ENCODE measurements at places on chromosomes 11 and 22.

- DNase-seq = no peak
Measured at GRCh38 chr11:4086575-4087353, 7.8 kb upstream of the RRM1 start.

DNA sequence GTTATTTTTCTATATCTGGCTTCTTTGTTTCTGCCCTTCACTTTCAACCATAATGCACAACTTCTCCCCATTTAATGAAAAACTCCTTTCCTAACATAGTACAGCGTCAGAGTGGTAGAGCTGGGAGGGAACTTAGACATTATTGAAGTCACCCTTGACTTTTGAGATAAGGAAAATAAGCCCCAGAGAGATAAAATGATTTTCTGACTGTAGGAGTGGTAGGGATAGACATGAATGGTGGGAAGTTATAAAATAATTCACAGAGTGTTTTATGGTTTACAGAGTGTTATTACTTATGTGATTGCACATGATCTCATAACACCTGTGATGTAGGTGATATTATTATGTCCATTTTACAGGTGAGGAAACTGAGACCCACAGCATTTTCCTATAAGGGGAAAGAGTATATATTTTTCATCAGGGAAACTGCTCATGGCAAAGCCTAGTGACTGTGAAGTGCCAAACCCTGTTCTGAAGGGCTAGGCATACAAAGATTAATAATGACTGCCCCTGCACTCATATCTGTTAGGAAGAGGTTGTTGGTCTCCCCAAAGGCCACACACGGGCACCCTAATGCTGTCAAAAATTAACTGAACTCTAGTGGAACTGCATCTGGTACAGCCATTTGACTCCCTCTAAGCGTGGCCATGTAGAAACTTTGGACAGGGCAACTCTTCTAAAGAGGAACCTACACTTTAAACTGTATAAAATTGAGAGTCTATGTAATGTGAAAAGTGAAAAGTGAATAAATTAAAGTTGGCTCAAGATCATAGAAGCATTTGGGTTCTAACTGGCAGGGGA lies 61.1 kb upstream of the PICALM start:
- no peak for DNase-seq

- peak; percentile 62 for DNase-seq
Measured at GRCh38 chr11:16610738-16611388, 127.6 kb upstream of the C11orf58 start.

- DNase-seq = no peak
Measured at GRCh38 chr11:105897161-105897560, 124.9 kb downstream of the MSANTD4 start.

DNA sequence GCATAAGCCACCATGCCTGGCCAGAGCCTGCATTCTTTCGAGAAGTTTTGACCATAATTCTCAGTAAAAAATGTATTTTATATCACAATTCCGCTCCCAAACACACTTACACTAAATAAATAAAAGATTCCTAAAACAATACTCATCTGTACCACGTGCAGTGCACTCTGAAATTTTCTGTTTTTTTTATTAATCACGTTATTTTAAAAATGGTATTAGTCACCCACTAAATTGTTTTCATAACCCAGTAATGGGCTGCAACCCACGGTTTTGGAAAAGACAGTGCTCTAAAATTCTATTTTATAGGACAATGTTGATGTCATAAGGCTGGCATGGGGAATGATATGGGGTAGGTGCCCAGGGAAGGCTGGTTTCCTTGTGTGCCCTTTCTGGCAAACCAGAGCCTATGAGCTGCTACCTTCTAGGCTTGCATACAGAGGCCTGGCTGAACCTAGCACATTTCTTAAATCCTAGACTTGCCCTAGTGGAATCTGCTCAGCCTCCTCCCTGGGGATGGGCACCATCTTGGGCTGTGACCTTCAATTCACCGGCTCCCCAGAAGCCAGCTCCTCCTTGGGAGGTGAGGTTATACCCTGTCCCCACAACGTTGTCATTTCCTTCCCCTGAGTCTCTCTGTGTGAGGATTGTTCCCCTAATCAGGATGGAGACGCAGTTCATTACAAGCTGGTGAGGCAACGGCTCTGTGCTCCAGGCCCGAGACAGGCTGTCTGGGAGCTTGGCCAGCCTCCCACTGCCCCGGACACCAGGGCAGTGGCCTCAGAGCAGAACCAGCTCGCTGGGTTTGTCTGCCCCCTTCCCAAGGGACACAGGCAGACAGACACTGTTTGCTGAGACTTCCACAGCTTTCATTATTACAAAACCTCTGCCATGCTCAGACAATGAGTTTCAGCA lies 116.5 kb upstream of the NAV2 start:
- no peak for DNase-seq

GRCh38 chr22:39238966-39239505 lies 5.7 kb downstream of the PDGFB start:
- DNase-seq = no peak

- DNase-seq = no peak
Measured at GRCh38 chr11:26593691-26594090, 21.6 kb upstream of the MUC15 start.

DNA sequence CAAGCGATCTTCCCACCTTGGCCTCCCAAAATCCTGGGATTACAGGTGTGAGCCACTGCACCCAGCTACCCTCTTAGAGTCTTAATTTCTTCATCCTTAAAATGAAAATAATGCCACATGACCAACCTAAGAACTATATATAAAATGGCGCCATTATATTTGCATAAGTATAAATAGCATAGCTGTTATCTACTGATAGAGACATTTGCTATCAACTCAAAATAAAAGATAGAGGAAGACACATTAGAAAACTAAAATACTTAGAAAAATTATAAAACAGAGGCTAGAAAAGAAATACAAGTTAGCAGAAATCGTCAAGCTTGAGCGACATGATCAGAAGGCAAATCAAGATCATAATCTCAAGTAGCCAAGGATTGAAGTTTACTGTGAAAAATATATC lies 6.2 kb downstream of the FAM168A start:
- DNase-seq = no peak

GRCh38 chr11:19410032-19410431 lies 169.3 kb upstream of the E2F8 start:
- no peak for DNase-seq

DNA sequence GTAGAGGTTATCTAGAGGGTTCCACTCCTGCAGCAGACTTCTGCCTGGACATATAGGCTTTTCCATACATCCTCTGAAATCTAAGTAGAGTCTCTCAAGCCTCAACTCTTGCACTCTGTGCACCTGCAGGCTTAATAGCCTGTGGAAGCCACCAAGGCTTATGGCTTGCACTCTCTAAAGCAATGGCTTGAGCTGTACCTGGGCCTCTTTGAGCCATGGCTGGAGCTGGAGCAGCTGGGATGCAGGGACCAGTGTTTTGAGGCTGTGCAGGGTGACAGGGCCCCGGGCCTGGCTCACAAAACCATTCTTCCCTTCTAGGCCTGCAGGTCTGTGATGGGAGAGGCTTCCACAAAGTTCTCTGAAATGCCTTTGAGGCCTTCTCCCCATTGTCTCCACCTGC lies 2.9 kb upstream of the NXPE4 start:
- DNase-seq = no peak

DNA sequence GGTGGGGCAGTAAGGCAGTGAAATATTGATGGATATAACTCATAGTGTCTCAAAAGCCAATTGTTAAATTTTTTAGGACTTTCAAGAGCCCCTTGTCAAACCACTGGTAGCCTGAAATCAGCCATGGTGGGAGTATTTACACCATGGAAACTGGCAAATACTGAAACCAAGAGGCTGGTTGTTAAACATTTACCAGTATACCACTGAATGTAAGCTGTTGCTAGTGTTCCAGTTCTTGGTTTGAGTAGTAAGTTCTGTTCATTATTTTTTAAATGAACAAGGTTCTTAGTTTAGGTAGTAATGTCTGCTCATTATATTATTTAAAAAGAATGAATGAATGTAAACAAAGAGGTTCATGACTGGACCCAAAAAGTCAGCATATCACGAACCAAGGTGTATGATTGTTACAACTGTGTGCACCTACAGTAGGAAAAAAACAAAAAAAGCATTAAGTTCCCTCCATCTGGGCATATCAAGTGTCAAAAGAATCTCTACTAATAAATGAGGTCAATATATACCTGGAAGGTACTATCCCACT lies 4.5 kb upstream of the EIF3F start:
- no peak for DNase-seq
